ENCODE measurements at places on chromosomes 11 and 22.

DNA sequence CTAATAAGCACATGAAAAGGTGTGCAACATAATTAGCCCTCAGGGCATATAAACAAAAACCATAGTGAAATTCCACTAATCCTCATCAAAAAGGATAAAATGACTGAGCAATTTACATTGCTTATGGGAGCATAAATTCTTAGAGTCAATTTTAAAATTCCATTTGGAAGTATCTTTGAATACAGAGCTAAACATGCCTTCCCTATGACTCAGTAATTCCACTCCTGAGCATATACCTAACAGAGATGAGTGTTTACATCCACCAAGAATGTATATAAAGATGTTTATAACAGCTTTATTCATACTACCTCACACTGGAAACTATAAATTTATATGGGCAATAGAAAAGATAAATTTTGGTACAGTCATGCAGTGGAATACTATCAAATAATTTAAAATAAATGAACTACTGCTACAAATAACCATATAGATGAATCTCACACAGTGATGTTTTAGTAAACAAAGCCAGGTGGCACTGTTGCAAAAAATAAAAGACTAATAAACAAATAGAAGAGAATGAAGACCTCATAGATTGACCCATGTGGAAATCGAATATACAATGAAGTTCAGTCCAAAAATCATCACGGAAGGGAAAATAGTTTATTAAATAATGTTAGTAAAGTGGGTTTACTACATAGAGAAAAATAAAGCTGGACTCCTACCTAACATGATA lies 8.2 kb upstream of the OR2D2 start:
- no peak for DNase-seq

DNA sequence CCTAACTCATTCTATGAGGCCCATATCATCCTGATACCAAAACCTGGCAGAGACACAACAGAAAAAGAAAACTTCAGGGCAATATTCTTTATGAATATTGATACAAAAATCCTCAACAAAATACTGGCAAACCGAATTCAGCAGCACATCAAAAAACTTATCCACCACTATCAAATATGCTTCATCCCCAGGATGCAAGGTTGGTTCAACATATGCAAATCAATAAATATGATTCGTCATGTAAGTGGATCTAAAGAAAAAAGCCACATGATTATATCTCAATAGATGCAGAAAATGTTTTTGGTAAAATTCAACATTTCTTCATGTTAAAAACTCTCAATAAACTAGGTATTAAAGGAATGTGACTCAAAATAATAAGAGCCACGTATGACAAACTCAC lies 40.9 kb downstream of the JRKL start:
- DNase-seq, result no peak

DNA sequence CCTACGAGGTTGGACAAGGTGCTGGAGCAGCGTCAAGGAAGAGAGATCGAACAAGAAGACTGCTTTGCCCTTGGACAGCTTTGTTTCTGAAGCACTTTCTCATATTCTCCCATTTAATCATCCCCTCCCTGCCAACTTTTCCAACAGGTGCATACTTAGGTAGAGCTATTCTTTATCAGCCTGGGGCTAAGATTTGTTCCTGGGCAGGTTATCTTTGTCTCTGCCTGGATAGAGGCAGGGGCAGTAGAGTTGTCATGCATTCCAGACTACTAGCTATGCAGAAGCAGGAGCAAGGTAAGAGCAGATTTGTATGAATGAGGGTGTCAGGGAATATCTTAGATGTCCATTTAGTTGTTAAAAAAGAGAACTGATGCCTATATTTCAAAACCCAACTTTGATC lies 82.3 kb downstream of the PTPRJ start:
- no peak for DNase-seq

DNA sequence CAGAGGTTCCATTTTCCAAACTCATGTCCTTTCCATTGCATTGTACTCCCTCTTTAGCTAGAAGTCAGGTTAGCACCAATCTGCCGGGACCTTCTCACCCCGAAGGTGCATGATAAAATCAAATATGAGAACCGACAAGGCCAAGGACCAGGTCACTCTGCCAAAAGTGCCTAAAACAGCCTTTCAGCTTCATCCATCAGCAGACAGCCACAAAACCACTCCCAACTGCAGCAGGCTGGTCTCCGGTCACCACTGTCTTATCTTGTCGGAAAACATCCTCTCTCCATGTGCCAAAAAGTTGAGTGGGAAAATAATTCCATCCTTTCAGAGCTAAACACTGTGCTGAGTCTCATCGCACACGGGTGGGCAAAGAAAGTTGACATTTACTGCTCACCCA lies 1.4 kb downstream of the PI4KA start:
- DNase-seq, result no peak

- DNase-seq, result no peak
These were observed 30.3 kb downstream of the TNKS1BP1 start for GRCh38 chr11:57294225-57295131.

DNA sequence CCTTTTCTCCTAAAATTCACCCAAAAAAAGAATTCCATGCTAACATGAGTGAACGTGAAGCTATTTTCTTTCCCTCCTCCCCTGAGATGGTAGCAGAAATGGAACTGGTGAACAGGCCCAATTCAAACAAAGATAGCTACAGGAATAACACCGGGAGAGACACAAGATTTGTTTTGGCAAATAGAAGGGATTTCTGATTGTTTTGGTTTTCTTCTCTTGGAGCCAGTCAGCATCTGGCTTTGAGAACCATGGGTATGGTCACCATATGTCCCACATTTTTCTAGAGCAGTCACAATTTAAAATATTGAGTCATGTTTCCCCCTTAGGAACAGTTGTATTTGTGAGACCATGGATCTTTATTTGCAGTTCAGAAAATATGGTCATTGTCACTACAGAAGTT lies 214.1 kb downstream of the FAM76B start:
- DNase-seq, result no peak

GRCh38 chr11:75373201-75373600 lies 21.7 kb upstream of the ARRB1 start:
- no peak for DNase-seq

DNA sequence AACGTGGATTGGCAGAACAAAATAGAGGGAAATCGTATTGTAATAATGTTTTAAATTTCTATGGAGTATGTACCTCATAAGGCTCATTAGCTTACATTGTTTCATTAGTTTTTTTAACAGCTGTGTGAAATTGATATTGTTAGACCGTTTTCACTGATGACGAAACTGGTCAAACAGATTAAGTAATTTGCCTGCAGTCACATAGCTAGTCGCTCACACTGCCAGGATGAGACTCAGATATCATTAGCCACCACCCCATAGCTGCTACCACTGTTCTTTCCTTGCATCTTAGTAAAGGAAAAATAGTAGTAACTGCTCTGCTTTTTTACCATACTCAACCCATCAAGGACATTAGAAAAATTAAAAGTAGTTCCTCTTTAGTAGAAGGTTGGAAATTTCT lies 64.0 kb downstream of the DKK3 start:
- DNase-seq, result no peak

GRCh38 chr11:68342459-68343158 lies 30.2 kb downstream of the LRP5 start:
- no peak for DNase-seq

- no peak for DNase-seq
These were observed 1.1 kb downstream of the TTLL12 start for GRCh38 chr22:43185860-43186261.

DNA sequence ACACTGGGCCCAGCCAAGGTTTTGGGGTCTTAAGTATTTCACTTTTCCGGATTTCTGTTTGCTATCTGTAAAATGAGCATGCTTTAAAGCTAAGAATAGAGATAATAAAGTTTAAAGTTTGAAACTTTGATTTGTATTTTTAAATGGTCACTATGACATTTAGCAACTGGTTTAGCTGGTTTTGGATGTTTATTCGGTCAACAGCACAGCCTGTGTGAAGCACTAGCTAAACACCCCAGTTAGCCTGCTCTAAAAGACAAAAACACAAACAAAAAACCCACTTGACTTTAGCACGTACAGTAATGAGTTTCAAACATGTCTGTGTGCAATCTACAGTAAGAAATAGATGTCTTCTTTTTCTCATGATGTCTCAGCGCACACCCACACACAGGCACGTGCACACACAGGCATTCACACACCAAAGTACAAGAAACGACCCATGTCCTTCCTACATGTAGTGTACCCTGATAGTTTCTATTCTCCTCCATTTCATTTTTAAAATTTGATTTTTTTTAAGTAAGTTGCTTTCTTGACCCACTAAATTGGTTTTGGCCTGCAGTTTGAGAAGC lies 29.4 kb downstream of the SLC1A2 start:
- no peak for DNase-seq

Data from non-pigmented ciliary epithelial cell (primary cell).